ENCODE measurements at places on chromosomes 1 and 21. TPM values are rescaled to one million over a fixed set of nuclear protein-coding genes. Genes with fewer than 3 reads are reported as not detected.

LCE6A gene
- total RNA-seq = not detected

PTCH2 gene
- 0.16 TPM for total RNA-seq

FCRL4 gene
- total RNA-seq = not detected

SLC9C2 gene
- total RNA-seq = not detected

OR6K3 gene
- total RNA-seq = not detected

C21orf58 gene
- 14.7 TPM for total RNA-seq

KIAA0319L gene
- total RNA-seq = 33.9 TPM

S100A12 gene
- not detected for total RNA-seq
